ENCODE measurements at places on chromosomes 13 and 19. TPM values are rescaled to one million over a fixed set of nuclear protein-coding genes. Genes with fewer than 3 reads are reported as not detected.

SBK3 gene
- 0.31 TPM for total RNA-seq

SPIB gene
- total RNA-seq = not detected

CIC gene
- 19.5 TPM for total RNA-seq

TGFBR3L gene
- total RNA-seq = not detected

PBX4 gene
- total RNA-seq = 14.8 TPM

GJB6 gene
- 8.3 TPM for total RNA-seq

DNA sequence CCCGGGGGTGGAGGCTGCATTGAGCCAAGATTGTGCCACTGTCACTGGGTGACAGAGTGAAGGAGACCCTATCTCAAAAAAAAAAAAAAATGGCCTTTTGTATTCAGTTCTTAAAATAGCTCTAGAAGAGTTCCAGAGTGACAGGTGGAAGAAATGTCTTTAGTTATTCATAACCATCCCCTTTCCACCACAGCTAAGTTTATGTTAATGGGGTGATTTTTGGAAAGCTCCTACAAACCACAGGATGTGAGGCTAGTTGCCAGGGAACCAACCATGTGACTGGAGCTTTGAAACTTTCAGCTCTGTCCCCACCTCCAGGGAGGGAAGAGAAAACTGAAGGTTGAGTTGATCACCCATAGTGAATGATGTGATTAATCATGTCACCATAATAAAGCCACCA lies 6.9 kb downstream of the ZNF490 start:
- DNase-seq = no peak

- no peak for DNase-seq
Observed at GRCh38 chr19:31533114-31533513, 183.9 kb upstream of the TSHZ3 start.

- DNase-seq = peak; percentile 21
Observed at GRCh38 chr19:49434907-49435583, 6.3 kb downstream of the SLC17A7 start.

- DNase-seq = no peak
Observed at GRCh38 chr13:112956571-112957294, 12.3 kb upstream of the MCF2L start.

DNA sequence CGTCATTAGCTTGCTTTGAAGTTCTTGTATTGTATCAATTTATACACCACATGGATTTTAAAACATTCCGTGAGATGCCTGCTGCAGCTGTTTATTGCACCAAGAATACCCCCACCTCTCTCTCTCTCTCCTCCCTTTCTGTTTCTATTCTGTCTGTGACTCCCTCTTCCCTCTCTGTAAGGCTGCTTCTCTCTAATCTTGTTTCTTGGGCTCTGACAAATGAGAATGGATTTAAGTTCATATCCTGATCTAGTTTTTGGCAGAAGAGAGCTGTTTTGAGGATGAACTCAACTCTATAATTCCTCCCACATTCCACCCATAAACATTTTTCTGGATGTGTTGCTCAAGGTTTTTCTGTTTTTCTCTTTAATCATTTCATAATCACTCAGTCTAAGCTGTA lies 144.3 kb upstream of the FRY start:
- no peak for DNase-seq

DNA sequence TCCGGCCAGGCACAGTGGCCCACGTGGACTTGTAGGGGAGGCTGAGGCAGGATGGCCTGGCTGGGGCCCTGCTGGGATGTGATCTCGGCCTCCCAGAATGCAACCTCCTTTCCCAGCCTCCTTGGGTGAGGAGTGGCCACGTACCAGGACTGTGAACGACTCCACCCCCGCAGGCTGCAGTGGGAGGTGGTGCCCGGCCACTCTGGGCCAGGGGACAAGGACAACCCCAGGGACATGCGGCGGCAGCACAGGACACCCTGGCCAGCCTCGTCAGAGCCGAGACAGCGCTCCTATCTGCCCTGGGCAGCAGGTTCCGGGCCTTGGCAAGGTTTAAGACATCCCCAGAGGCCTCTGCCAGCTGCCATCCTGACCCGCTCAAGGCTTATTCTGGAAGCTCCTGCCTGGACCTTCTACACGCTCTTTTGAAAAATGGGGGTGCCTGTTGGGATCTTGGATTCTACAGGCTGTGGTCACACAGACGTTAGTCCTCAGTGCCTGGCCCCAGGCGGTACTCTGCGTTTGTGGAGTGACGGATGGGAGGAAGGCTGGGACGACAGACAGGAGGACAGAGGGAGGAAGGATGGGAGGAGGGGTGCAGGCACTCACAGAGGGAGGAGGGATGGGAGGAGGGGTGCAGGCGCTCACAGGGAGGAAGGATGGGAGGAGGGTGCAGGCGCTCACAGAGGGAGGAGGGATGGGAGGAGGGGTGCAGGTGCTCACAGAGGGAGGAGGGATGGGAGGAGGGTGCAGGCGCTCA lies 19.9 kb upstream of the CACTIN start:
- no peak for DNase-seq

GRCh38 chr19:58361900-58362271 lies 665 bp downstream of the ZNF497 start:
- no peak for DNase-seq

- DNase-seq = no peak
Observed at GRCh38 chr19:53982001-53982451, 9.4 kb upstream of the CACNG6 start.

GRCh38 chr19:13212759-13213330 lies 62.6 kb downstream of the IER2 start:
- no peak for DNase-seq

DNA sequence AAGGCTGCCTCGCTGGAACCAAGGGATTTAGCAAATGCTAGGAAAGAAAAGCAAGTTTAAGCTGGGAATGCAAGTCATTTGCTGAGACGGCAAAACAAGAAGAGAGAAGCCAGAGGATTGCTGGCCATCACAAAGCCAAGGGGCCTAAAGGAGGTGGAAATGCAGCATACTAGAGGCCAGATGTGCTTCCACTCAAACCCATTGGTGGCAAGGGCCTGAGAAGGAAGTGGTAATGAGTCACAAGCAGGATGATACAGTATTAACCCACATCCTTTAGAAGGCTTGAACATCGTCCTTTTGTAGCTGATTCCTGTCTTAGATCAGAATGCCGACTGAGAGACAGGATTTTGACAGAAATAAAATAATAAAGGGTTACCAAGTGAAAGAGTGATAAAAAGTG lies 68.2 kb downstream of the ITGBL1 start:
- no peak for DNase-seq

GRCh38 chr19:38143847-38144246 lies 80.2 kb downstream of the DPF1 start:
- no peak for DNase-seq

DNA sequence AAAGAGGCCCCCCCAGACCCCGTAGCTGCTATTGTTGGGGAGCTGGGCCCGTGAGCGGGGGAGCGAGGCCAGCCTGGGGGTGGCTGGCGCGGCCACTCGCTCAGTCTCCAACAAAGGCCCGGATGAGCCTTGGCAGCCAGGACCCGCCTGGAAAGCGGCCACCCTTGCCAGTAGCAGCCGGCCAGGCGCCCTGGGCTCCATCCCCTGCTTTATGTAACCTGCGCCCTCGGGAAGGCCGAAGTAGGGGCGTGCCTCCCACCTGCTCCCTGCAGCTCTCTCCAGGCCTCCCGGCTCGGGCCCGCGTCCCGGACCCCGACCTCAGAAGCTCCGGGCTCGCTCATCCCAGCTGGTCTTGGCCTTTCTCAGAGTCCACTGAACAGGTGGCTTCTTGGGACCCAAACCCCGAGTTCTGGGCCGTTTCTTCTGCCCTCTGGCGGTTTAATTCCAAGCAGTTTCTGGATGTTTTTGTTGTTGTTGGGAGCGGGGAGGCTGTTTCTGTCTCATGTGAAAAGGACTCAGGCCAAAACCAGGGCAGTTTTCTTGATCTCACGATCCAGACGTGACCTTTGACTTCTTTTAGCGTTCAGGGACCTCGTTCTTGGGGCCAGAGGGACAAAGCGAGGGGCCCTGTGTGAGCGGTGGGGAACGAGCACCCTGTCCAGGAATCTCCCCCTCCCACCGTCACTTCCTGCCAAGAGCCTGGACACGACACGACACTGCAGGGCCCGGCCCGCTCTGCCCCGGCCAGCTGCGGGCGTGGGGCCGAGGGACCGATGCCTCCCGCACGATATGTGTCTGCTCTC lies 1.2 kb downstream of the CDC34 start:
- DNase-seq = peak; percentile 43

DNA sequence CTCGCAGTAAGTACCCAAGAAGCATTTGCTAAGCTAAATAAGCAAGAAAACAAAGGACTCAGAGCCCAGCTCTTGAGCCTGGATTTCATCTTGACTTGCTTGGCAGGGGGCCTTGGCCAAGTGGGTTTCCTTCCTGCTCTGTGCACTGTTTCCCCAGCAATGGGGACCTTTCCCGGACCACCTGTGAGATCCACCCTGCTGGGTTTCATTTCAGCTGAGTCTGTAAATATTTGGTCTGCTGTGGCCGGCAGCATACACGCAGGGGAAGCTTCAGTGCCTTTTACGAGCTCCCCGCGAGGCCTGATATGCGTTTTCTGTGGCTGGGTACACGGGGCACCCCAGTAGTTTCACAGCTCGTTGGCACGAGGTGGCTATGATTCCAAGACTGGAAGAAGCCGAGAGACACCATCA lies 12.4 kb upstream of the TINCR start:
- no peak for DNase-seq

DNA sequence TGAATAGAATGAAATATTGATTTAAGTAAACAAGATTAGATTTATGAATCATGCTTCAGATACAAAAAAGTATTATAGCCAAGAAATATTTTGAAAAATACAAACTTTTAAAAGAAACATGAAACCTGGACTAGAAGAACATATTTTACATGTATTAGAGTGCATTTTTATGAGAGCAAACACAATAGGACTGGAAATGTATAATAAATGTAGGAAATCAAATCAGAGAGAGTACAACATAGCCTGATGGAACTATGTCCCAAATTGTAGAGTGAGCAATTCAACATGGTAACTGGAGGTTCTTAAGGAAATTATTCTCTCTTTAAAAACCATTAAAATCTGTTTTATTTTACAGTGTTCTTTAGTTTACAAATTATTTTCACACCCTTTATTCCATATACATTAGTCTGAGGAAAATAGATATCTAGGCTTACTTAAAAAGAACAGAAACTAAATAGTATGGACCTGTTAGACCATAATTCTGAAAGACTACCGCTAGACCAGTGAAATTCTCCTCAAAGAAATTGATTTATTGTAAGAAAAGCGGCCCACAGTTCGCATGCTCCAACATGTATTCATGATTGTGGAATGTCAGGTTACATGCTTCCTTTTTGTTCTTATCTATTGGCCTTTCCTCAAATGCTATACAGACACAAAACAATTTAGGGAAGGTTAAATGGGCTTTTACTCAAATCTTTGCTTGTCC lies 1526.5 kb upstream of the SLC10A2 start:
- DNase-seq = no peak

GRCh38 chr13:38535261-38535660 lies 151.6 kb upstream of the FREM2 start:
- DNase-seq = no peak

GRCh38 chr13:86864376-86864775 lies 806.8 kb upstream of the SLITRK5 start:
- no peak for DNase-seq

GRCh38 chr13:32381539-32381938 lies 46.4 kb downstream of the N4BP2L1 start:
- no peak for DNase-seq

- DNase-seq = peak; percentile 66
Observed at GRCh38 chr19:35115177-35115951, at the start of gene FXYD3. Gene FXYD3, plus strand, starts transcription at chr19:35115823. Its CDS starts 3,554 bp downstream, at chr19:35119377.

- no peak for DNase-seq
Observed at GRCh38 chr13:29294821-29295220, 300.7 kb downstream of the SLC7A1 start.

DNA sequence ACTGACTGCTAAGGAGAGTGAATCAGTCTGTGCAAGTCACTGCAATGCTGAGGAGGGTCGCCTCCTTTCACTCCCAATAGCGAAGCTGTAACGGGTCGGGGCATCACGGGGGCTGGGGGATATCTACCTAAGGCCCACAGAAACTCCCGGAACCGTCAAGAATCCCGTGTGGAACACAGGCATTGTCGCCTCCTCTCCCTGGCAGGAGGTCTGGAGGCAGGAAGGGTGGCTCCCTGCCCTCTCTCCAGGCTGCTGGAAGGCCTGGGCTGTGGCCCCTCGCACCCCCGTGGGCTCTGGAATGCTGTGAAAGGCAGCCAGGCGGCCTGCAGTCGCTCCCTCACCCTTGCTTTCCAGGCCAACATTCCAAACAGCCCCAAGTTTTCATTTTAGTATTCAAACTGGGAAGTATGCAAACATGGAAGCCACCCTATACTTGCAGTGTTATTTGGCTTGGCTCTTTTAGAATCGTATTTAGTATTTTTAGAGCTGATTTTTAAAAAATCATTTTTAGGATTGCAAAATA lies 109.4 kb downstream of the CRYL1 start:
- no peak for DNase-seq

- no peak for DNase-seq
Observed at GRCh38 chr19:53007200-53007599, 6.5 kb upstream of the ERVV-1 start.

DNA sequence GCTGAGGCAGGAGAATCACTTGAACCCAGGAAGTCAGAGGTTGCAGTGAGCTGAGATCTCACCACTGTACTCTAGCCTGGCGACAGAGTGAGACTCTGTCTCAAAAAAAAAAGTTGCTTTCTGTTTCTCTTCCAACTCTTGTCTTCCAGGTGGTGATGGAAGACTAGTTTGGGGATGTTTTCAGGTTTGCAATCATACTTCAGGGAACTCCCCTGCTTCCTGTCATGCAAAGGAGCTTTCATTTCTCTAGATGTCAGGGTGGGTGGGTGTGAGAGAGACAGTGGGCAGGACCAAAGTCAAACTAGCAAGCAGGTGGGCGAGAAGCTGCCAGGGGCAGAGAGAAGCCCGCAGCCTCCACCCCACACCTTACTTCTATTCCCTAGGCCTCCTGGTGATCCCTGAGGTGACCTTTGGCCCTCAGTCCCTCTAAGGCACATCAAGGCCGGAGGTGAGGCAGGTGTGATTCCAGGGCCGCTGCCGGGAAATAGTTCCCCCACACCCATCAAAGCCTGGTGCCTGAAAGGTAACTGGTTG lies 25.7 kb downstream of the CCNE1 start:
- no peak for DNase-seq

- no peak for DNase-seq
Observed at GRCh38 chr13:77339408-77339807, 12.5 kb upstream of the MYCBP2 start.

All from occipital lobe (tissue), 3 donors.